ENCODE measurements at places on chromosomes 1 and 21. TPM values are rescaled to one million over a fixed set of nuclear protein-coding genes. Genes with fewer than 3 reads are reported as not detected.

The CLDN19 gene
- not detected for total RNA-seq

The GSTM3 gene
- 143 TPM for total RNA-seq

The FNDC5 gene
- total RNA-seq, result 2.9 TPM

The GPATCH2 gene
- total RNA-seq, result 7.0 TPM

The WNT9A gene
- 1.5 TPM for total RNA-seq

The OPRD1 gene
- not detected for total RNA-seq

The PLA2G2D gene
- total RNA-seq, result not detected

The SYTL1 gene
- 0.34 TPM for total RNA-seq

The OR10J1 gene
- total RNA-seq, result not detected

The SUSD4 gene
- total RNA-seq, result 0.47 TPM

The C1QA gene
- total RNA-seq, result not detected

The TATDN3 gene
- 11.9 TPM for total RNA-seq

The RGS16 gene
- total RNA-seq, result 0.23 TPM

The UBL4B gene
- 0.51 TPM for total RNA-seq

The WLS gene
- 78.9 TPM for total RNA-seq

The DENND4B gene
- 19.1 TPM for total RNA-seq

The AGO4 gene
- total RNA-seq, result 4.2 TPM

The SHISAL2A gene
- total RNA-seq, result 1.6 TPM

The TMEM200B gene
- 25.4 TPM for total RNA-seq

The NAV1 gene
- total RNA-seq, result 56.9 TPM

The GREM2 gene
- total RNA-seq, result 0.43 TPM

The C1orf141 gene
- total RNA-seq, result not detected

Data from pericardium fibroblast (primary cell).